ENCODE measurements at places on chromosomes 5 and 9.

DNA sequence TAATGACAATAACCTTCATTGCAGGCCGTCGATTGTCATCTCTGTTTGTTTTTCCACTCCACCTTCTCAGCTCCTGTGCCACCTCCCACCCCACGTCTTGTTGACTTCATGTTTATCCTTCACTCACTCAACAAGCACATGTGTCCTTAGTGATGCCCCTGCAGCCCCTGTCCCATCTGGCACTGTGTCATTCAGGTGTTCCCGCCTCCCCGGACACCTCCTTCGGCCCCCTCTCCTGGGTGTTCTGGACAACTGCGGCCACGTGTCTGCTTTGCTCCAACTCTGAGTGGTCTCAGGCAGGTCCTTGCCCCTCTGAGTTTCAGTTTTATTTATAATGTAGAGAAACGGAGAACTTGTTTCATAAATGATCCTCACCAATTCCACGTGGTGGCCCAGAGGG is 91.0 kb upstream of the COL5A1 start:
- DNase-seq = no peak

GRCh38 chr5:78983601-78984438 is 1.3 kb downstream of the ARSB start:
- no peak for DNase-seq

GRCh38 chr5:41539454-41539853 is 29.1 kb upstream of the PLCXD3 start:
- no peak for DNase-seq

GRCh38 chr9:99003308-99003707 is 59.6 kb downstream of the COL15A1 start:
- no peak for DNase-seq

DNA sequence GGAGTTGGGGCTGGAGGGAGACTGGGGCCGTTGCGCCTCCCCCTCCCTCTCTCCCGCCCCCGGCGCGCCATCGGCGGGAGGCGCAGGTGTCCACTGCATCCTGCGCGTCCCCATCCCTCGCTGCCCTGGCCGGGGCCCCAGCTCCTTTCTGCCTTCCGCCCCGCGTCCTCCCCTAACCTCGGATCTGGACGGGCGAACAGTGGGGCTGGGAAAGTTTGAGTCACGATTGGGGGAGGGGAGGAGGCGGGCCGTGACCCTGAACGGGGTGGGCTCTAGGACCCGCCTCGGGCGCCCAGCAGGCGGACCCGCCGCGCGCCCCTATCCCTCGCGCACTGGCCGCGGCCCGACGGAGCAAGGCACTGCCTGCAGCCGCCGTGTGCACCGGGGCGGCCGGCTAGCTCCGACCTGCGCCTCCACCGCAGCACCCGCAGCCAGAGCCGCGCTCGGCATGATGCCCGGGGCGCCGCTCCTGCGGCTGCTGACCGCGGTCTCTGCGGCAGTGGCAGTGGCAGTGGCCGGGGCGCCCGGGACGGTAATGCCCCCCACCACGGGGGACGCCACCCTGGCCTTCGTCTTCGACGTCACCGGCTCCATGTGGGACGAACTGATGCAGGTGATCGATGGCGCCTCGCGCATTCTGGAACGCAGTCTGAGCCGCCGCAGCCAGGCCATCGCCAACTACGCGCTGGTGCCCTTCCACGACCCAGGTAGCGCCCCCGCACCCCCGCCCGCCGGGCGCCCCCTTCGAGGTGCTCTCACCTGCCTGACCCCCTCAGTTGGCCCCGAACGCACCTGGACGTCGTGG is at the start of gene HMCN2:
HMCN2 (plus strand) TSS at position 330 of the 805 bp plus-strand sequence; CDS start at position 449, 119 bp downstream.
- DNase-seq = no peak

DNA sequence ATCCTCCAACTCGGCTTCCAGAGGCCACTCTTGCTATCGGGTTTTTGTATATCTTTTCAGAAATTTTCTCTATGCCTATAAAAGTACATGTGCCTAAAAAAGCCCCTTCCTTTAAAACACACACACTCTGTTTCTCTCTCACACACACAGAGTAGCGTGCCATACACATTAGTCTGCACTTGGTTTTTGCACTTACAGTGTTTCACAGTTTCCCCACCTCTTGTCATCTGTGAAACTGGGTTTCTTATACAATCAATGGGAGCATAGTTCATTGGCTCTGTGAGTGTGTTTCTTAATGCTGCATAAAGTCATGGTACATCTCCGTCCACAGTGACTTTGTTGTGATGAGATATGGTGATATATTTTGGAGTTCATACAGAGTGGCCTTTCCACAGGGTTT is 664 bp upstream of the IGFBPL1 start:
- no peak for DNase-seq

DNA sequence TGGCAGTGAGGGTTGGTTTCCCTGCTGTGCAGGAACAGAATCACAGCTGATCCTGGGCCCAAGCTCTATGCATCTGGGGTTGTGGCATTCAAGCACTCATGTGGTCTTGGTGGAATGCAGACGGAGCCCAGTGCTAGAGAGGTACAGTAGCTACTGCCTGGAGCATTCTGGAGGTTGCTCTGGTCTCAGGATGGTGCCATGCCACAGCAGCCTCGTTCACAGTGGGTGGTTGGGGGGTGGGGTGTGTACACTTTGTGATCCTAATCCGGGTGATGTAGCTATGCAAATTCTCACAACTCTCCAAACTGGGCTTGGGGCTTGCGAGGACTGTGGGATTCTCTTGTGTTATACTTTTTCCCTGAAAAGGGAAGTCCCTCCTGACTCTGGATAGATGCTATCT is 45.2 kb downstream of the FGD3 start:
- DNase-seq = no peak

DNA sequence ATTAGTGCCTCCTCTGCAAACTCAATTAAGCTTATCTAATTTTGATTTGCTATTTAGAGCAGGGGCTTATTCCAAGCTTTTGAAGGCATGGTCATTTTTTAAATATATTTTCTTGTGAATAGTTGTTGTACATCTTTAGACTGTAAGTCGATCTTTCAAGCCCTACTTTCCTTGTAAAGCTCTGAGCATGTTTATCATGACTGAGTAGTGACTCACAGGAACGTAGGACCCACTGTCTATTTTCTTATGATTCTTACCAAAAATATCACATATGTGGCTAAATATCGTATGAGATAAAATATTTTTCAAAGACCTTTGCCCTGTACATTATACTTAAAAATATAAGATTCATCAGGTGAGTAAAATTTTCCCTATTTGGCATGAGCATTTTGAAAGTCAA is 440.4 kb upstream of the GRIN3A start:
- DNase-seq = no peak

DNA sequence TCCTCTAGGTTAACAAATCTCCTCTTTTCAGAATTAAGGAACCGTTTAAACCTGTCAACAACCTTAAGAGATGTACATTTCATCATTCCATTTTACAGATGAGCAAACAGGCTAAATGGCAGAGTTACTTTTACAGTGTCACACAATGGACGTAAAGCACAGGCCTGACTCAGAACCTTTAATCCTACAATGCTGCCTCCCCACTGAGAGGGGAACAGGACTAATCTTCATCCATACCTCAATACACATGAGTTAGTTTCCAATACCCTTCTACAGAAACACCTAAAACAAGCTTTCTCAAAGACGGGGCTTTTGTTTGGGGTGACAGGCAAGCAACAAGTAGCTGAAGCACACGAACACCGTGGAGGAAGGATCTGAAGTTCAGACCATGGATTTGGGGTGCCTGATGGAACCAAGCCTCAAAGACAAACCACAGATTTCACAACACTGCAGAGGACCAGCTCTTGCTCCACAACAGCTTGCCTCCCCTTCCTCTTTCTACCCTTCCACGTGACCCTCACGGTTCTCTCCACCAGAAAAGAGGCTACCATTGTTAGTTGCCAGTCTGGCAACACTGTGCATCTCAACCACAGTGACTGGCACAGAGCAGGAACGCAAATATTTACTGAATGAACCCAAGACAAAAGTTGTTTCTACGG is 1.8 kb downstream of the RNF130 start:
- no peak for DNase-seq

DNA sequence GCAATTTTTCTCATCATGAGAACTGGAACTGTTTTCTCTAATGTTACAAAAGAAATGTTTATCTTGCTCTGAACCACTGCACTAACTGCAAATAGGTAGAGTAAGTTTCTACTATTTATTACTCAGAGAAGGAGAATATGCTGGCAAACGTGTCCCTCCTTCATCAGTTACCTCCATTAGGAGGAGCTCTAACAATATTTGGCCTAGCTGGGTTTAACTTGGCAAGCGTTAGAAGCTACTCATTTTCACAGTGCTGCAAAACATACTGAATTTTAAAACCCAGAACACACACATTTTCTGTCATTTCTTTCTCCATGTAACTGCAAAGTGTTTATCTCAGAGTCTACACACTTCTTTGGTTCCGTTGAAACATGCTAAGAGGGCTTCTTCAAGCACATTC is 101.0 kb upstream of the GABRG2 start:
- no peak for DNase-seq

DNA sequence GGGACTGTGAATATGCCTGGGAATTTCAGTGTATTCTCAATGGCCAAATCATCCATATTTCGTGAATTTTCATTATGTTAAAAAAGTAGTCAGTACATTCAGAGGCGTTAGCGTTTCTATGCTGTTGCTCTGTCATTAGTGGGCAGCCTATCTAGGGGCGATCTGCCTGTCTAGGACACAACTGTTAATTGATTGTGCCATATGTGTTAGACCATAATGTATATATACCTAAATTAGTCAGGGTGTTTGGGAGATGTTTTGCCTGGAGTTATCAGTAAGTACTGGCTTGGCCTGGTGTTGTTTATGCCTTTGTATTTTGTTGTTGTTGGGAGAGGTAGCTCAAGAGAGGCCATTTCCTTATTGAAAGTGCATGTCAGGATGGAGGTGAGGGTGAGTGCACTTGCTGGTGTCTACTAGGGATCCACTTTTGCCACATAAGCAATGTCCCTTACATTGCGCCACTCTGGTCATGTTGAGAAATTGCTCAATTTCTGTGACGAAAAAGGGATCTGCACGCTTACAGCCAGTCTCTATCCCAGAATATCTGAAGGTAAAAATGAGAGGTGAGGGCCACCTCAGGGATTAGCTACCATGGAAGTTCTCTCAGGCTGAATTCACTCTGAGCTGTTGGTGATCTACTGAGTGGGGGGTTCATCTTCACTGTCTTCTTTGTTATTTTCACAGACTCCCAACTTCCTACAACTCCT is 123.3 kb downstream of the ST8SIA4 start:
- DNase-seq = no peak

DNA sequence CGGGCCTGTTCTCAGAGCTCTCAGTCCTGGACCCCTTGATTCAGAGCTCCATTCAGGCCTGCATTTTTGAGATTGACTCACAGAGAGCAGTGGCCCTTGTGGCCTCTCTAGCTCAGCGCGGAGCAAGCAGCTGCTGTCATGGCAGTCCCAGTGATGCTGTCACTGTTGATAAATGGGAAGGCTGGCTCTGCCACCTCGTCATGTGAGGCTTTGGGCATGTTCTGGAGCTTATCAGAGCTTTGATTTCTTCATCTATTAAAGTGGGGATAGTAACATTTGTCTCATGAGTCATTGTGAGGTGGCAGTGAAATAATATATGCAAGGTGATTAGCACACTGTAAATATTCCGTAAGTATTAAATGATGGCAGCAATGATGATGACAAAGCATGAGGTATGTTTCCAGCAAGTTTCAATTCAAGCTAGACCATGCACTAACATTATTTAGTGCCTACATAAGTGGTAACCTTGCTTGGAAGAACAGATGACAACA is 126.4 kb upstream of the CXCL14 start:
- no peak for DNase-seq

GRCh38 chr5:174359071-174359470 is 313.6 kb downstream of the NSG2 start:
- no peak for DNase-seq

DNA sequence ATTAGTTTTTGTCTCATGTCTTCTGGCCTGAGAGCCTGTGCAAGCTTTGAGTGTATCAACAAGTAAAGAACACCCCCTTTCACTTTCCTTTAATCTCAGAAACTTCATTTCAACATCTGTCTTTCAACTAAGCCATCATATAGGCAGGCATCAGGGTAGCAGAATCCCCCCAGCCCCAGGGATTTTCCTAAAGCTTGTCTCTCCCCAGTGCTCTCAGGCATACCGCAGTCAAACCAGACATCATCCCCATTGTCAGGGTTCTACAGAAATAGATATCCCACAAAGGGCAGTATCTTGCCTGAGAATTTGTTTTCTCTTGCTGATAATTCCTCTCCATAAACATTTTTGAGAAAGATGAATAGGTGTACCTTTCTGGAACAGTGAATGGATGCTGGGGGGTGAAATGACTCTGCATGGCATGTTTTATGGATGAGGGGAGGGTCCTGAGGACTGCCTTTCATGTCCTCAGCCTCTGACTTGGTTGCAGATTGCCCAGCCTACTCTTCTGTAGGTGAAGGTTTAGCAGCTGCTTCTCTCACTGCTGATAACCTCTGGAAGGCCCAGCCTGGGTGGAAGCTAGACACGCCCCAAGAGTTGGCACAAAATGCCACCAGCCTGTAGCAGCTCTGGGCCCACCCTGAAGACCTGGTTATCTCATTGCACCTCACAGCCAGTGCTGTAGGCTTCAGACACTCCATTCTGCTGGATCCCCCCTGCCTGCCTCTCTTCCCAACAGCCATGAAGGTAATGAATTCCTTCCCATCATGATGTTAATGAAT is 20.5 kb upstream of the SHB start:
- no peak for DNase-seq

DNA sequence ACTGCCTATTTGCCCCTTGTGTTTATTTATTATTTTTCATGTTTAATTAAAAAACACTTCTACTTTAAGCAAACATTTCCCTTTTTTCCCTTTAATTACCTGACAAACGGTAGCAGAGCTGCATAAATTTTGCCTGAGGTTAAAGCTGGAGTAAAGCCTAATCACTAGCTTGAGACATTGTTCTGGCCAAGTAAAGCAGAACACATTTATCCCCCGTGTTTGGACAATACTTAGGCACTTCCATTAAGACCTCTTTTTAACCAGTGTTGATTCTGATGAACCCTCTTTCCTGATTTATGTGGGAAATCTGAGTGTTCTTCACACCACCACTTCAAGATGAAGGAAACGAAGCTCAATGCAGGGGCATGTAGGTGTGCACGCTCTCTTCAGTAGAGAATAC is 54.5 kb downstream of the BNC2 start:
- DNase-seq = no peak

- no peak for DNase-seq
Measured at GRCh38 chr5:154078272-154078671, 39.5 kb downstream of the MFAP3 start.
